Adrenal gland (tissue), 19 donors: ENCODE measurements at places on chromosomes 2 and 18.

DNA sequence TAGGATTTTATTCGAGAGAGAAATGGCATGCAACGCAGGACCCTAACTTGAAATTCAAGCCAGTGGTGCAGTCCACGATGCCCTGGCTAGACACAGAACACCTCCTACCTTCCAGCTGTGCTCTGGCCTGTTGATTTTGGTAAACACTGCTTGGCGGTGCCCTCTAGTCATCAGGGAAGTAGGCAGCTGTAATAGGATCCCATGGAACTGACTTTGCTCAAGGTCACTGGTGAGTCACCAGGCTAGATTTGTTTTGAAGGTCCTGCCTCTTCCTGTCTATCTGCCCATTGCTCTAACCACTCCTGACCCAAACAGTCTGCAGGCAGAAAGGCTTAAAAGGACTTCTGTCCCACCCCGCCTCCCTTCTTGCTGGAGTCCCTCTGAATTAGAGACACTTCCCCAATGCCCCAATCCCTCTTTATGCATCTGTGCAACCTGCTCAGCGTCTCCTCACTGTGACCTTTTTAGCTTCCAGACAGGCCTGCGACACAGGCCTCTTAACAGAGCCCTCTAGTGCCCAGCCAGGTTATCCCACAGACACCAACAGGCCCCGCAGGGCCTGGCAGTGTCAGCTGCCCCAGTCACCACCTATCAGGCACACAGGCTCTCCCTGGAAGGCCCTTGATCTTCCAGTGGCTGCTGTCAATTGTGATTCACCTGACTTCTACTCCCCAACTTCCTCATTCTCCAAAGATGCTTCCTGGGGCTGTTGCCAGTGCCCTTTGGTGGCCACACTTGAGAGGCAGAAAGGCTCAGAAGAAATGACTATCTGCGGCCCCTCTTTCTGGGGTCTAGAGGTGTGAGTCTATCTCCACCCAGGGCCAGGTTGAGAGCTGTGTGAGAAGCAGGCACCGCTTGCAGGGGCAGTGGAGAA is 5.2 kb downstream of the TMEM127 start:
- peak; percentile 87 for DNase-seq
- H3K4me3 ChIP-seq = no peak overlapping the region

DNA sequence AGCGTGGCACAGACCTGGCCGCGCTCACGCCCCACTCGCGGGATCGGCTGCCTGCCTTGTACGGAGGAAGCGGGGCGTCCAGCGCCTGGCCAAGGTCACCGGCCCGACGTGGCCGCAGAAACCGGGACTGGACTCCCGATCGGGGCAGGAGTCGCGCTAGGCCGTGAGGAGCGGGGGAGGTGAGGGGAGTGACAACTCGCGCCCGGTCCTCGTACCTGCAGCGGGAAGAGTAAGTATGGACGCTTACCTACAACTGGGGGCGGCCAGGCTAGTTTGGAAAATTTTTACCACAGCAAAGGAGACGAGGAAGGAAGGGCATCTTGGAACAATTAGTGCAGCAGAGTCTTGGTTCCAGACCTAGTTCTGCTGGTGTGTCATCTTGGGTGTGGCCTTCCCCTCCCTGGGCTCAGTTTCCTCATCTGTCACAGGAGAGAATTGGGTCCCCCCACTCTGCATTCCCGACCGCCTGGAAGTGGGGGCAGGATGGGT is 693 bp downstream of the UBE2F start:
- peak; percentile 52 for DNase-seq
- no peaks in the 10 kb centered on the region for H3K36me3 ChIP-seq
- H3K4me3 ChIP-seq = no peak overlapping the region
- peak overlapping the region; percentile 72 for H3K27ac ChIP-seq

DNA sequence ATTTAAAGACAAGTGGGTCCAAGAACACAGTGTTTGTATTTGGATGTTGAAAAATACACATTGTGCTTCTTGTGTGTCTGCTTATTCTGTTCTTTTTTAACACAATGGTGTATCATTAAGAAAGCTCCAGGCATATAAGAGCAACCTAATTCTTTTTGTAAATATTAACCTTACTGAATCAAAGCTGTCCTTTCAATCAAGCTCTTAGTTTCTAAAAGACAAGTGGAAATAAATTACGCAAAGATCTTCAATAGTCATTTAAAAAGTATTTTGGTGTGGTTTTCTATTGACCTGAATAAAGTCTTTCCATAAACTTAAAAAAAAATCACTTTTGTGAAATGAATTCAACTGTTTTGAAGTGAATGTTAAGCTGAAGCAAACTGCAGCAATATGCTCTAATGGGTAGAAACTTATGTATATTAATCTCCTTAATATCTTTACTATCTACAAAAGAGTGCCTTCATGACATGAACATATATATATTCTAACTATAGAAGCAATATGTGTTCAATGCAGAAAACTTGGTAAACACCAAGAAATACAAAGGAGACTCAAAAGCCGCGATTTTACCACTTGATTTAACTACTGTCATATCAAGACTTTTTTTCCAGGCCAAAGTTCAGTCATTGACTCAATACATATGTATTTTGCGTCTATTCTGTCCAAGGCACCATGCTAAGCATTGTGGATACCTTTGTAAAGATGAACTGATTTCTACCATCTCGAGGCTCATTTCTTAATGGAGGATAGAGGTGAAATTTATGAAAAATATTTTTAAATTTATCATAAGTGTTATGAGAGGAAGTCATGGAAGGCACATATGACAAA is 97.7 kb downstream of the ARHGAP15 start:
- H3K4me3 ChIP-seq = no peak overlapping the region
- no peaks in the 10 kb centered on the region for H3K27me3 ChIP-seq
- DNase-seq = no peak
- H3K4me1 ChIP-seq = no peaks in the 10 kb centered on the region

DNA sequence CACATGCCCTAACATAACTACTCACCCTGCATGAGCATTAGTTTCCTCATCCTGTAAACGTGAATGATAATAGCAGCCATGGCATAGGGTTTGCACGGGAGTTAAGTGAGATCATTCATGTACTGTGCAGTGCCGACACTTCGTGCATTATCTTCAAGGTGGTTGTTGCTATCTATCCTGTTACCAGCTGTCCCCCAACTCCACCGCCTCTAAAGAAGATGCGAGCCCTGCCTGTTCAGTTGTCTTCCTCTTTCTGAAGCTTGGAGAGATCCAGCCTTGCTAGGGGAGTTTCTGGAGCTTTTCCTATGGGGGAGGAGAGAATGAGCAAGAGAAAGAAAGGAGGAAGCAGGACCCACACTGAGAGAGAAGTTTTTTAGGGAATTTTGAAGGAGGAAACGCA is 34.4 kb downstream of the YPEL5 start:
- H3K27me3 ChIP-seq = no peaks in the 10 kb centered on the region
- H3K4me1 ChIP-seq = peaks cover 10% of the 10 kb centered on the region
- H3K27ac ChIP-seq = no peak overlapping the region
- no peak overlapping the region for H3K4me3 ChIP-seq
- no peaks in the 10 kb centered on the region for H3K36me3 ChIP-seq

GRCh38 chr2:211760103-211760502 is 778.5 kb downstream of the ERBB4 start:
- DNase-seq = no peak
- no peak overlapping the region for H3K27ac ChIP-seq
- no peak overlapping the region for H3K4me3 ChIP-seq
- H3K27me3 ChIP-seq = no peaks in the 10 kb centered on the region

DNA sequence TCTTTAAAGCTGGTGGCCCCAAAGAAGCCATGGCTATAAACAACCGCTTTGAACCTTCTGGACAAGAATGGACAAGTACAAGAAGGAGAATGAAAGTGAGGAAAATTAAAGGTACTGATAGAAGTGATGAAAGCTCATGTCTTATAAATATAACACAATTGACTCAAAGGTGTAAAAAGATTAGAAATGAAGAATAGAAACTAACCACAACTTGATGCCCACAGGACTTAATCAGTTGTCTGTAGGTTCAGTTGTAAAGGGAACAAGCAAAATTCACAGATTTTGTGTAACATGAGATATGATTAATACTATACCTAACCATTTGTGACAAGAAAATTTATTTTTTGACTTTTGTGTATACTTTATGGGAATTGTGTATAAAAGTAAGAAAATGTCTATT is 135.7 kb downstream of the NUP35 start:
- H3K36me3 ChIP-seq = no peaks in the 10 kb centered on the region
- no peaks in the 10 kb centered on the region for H3K4me1 ChIP-seq
- H3K27me3 ChIP-seq = no peaks in the 10 kb centered on the region
- no peak overlapping the region for H3K27ac ChIP-seq
- no peak overlapping the region for H3K4me3 ChIP-seq
- DNase-seq = no peak

GRCh38 chr2:217337771-217338170 is 477.9 kb upstream of the TNP1 start:
- no peak for DNase-seq
- no peak overlapping the region for H3K4me3 ChIP-seq
- no peaks in the 10 kb centered on the region for H3K36me3 ChIP-seq

GRCh38 chr2:134458950-134459349 is 205.1 kb downstream of the MGAT5 start:
- no peak overlapping the region for H3K4me3 ChIP-seq
- H3K27ac ChIP-seq = no peak overlapping the region
- no peaks in the 10 kb centered on the region for H3K27me3 ChIP-seq
- H3K36me3 ChIP-seq = no peaks in the 10 kb centered on the region
- no peaks in the 10 kb centered on the region for H3K4me1 ChIP-seq

GRCh38 chr2:152402780-152403759 is 68.1 kb downstream of the FMNL2 start:
- H3K4me3 ChIP-seq = no peak overlapping the region
- peaks cover 41% of the 10 kb centered on the region for H3K4me1 ChIP-seq
- no peaks in the 10 kb centered on the region for H3K36me3 ChIP-seq
- no peak overlapping the region for H3K27ac ChIP-seq
- H3K27me3 ChIP-seq = no peaks in the 10 kb centered on the region
- no peak for DNase-seq

GRCh38 chr2:179915395-179915992 is 54.1 kb upstream of the ZNF385B start:
- no peaks in the 10 kb centered on the region for H3K4me1 ChIP-seq
- H3K36me3 ChIP-seq = no peaks in the 10 kb centered on the region
- no peak overlapping the region for H3K27ac ChIP-seq
- no peak overlapping the region for H3K4me3 ChIP-seq
- no peak for DNase-seq

- H3K4me1 ChIP-seq = peaks cover 17% of the 10 kb centered on the region
- no peak overlapping the region for H3K4me3 ChIP-seq
- H3K27ac ChIP-seq = no peak overlapping the region
- H3K27me3 ChIP-seq = no peaks in the 10 kb centered on the region
Measured at GRCh38 chr18:13321923-13322322, 103.4 kb downstream of the LDLRAD4 start.

DNA sequence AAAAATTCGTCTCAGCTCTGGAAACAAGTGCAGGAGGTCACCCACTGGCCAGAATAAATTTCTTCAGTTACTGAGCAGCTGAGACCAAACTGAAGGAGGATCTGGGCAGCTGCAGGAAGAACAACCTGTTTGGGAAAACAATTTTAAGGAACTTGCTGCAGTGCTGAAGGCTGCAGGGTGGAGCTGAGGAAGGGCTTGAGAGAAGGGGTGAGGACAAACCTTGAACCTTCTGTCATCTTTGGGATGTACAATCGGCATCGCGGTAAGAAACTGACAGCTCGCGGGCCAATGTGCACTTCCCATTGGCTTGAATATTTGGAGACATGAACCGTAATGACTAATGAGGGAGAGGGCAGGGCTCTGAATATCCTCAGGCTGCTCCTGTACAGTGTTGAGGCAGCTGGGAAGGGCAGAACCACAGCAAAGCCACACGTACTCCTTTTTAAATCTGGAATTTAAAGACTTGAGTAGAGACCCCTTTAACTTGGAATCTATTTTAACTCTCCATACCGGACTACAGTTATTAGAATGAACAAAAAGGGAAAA is 90.3 kb downstream of the TACR1 start:
- no peaks in the 10 kb centered on the region for H3K27me3 ChIP-seq
- no peak overlapping the region for H3K4me3 ChIP-seq
- no peak overlapping the region for H3K27ac ChIP-seq
- DNase-seq = no peak
- no peaks in the 10 kb centered on the region for H3K36me3 ChIP-seq
- no peaks in the 10 kb centered on the region for H3K4me1 ChIP-seq

DNA sequence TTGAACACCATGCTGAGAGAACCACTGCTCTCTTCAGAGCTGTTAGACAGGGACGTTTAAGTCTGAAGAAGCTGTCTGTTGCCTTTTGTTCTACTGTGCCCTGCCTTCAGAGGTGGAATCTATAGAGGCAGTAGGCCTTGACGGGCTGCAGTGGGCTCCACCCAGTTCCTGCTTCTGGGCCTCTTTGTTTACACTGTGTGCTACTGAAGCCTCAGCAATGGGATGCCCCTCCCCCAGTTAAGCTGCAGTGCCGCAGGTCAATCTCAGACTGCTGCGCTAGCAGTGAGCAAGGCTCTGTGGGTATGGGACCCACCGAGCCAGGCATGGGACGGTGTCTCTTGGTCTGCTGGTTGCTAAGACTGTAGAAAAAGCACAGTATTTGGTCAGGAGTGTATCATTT is 162.3 kb upstream of the NXPH2 start:
- no peaks in the 10 kb centered on the region for H3K27me3 ChIP-seq
- DNase-seq = no peak
- H3K4me1 ChIP-seq = no peaks in the 10 kb centered on the region
- no peak overlapping the region for H3K27ac ChIP-seq

DNA sequence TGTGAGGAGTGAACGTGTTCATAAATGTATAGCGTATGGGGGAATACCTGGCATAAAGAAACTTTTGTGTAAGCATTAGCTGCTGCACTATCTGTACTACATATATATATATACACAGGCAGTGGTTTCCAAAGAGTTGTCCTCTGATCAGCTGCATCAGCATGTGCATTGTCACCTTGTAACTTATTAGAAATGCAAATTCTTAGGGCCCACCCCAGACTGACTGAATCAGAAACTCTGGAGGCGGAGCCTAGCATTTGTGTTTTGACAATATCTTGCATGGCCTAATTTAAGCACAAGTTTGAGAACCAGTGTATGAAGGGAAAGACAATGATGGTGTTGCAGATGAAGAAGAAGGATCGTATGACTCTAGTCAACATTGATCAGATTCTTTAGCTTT is 299.5 kb downstream of the CCDC102B start:
- H3K27ac ChIP-seq = no peak overlapping the region
- H3K27me3 ChIP-seq = no peaks in the 10 kb centered on the region
- H3K4me1 ChIP-seq = no peaks in the 10 kb centered on the region
- no peaks in the 10 kb centered on the region for H3K36me3 ChIP-seq
- no peak for DNase-seq

GRCh38 chr2:37689751-37690150 is 18.3 kb upstream of the CDC42EP3 start:
- no peaks in the 10 kb centered on the region for H3K4me1 ChIP-seq
- H3K36me3 ChIP-seq = no peaks in the 10 kb centered on the region
- no peak overlapping the region for H3K27ac ChIP-seq
- DNase-seq = no peak
- no peak overlapping the region for H3K4me3 ChIP-seq
- H3K27me3 ChIP-seq = no peaks in the 10 kb centered on the region
